ENCODE measurements at places on chromosomes 6 and 20.
A peak's percentile ranks its signal among the peaks of the same experiment; 100 is the strongest.

DNA sequence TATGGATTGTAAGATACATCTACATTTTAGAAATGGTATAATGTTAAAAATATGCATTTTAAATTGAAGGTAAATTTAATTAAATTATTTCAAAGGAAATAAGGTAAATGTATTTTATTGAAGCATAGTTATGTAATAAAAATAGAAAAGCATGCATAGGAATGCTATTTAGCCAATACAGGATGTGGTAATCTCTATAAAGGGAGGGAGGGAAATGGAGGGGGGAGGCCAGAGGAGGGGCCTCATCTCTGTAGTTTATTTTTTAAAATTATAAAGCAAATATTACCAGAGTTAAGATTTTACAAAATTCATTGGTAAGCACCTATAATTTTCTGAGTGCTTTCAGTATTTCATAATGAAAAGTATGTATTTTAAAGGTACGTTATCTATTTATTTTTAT, 27.2 kb downstream of the SLC16A10 start:
- no peak for DNase-seq

DNA sequence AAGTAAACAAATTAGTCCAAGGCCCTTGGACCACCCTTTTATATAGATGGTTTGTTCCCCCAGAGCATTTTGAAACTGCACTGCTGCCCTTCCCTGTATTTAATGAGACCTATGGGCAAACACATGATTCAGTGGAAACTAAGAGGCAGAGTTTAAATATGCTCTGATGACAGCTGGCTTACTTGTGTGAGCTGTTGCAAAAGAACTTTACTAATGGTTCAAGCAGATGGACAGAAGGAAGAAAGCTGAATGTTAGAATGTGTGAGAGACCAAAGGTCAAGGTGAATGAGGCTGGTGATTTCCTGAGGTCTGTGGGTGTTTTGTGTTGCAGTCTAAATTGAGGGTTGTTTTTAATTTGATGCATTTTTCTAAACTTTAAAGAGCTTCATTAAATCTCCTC, 123.0 kb upstream of the CEP162 start:
- no peak for DNase-seq

- DNase-seq = no peak
Measured at GRCh38 chr20:50759678-50760077, 28.3 kb downstream of the PARD6B start.

DNA sequence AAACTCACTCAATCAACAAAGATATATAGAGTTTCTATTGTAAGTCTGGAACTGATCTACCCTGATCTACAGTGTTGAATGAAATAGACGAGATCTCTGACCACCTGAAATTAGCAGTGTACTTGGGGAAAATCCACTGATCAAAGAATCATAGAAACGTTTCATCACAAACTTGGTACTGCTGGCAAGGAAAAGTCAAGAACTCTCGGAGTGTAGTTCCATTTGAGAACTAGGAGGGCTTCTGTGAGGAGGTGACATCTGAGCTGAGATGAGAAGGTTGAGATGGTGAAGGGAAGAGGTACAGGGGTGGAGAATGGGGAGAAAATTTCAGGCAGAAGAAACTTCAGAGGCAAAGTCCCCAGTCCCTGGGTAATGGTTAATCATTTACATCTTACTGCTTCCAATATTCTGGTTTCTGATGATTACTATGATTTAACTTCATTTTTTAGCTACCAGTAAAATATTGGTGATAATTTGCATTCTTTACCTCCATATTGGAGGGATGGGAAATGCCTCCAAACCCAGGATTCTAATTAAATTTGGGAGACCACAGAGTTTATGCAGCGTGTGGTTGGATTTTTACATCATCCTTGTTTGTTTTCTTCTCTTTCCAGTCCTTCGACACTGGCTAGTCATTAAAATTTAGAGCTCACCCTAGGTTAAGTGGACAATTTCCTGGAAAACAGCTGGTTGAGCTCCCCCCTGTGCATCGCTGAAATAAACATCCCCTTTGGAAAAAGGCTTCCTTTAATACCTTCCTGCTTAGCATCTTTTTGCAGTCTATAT, 191.9 kb downstream of the BCAS1 start:
- no peak for DNase-seq

DNA sequence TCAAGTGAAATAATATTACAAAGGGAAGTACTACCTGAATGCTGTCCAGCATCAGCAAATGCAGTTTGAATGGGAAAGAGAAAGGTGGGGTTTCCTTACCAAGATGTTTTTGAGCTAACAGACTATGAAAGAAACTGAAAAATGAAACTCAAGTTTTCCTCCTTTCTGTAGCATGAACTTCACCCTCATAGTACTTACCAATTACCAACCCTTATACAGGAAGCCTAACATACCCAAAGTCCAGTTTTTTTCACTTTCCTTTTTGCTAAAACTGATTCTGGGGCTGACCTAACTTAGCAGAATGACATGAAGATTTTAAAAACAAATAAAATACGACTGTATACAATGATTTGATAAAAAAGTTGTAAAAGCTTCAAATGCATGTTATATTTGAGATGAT, 5.2 kb downstream of the ZNFX1 start:
- no peak for DNase-seq

DNA sequence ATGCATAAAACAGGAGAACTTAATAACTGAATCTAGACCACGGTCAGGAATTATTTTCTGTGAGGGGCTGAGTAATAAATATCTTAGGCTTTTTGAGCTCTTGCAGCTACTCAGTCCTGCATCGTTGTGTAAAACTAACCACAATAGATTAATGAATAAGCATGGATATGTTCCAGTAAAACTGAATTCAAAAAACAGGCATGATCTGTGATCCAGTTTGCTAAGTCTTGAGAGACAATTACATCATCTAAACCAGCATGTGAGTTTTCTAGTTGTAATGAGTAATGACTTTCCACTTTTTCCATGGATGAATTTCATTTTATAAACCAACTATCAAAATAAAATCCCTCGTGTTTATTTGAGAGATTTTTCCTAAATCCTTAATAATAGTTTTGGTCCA, 336.8 kb downstream of the RFPL4B start:
- DNase-seq = no peak

DNA sequence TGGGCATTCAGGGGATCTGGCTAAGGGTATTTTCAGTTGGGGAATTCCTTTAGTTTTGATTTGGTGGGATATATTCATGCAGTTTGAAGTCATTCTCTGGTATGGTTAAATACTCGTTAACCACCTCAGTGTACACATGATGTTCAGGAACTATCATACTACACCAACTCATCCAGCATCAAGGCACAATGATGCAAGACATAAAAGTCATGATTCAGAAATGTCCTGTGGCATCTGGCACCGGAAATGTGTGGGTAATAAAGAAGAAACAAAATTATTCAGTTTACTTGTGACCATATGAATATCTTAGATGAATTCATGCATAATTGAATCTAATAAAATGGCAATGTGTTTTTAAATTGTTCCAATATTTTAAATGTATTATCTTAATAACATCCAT, 129.0 kb upstream of the BMP5 start:
- DNase-seq = no peak

- DNase-seq = no peak
Measured at GRCh38 chr20:62557999-62558408, 82.2 kb upstream of the GATA5 start.

- no peak for DNase-seq
Measured at GRCh38 chr6:111990214-111990613, 63.7 kb upstream of the CCN6 start.

- DNase-seq = no peak
Measured at GRCh38 chr6:16583144-16583762, 178.0 kb downstream of the ATXN1 start.

DNA sequence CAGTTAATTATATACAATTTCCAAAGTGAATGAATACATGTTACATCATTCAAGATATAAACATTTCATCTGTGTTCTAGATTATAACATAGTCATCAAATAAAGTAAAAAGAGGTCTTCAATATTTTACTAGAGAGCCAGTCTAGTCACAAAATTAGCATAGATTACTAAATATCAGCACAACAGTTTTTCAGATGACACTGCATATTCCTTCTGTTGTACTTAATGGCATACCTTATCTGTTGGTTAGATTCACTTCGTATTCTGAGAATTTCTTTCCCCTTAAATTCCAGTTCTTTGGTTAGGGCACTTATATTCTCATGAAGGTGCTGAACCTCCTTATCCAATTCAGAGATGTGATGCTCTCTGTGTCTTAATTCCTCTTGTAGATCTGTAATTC, 39.8 kb upstream of the MCM9 start:
- no peak for DNase-seq

DNA sequence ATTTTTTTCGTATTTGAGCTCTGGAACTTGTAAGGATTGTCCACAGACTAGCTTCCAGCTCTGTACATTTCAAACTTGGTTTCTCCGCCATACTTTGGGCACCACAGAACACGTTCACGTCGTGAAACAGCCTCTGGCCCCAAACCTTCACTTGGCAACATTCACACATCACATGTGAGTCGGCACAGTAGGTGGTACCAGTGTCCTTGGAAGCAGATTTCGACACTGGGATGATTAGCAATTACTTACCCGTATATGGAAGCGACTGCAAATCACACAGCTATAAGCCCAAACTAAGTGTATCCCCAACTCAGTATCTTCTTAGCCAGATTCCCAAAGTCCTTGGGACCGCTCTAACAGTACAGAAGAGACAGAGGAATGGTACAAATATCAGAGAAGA, 60.2 kb downstream of the MAFB start:
- no peak for DNase-seq

DNA sequence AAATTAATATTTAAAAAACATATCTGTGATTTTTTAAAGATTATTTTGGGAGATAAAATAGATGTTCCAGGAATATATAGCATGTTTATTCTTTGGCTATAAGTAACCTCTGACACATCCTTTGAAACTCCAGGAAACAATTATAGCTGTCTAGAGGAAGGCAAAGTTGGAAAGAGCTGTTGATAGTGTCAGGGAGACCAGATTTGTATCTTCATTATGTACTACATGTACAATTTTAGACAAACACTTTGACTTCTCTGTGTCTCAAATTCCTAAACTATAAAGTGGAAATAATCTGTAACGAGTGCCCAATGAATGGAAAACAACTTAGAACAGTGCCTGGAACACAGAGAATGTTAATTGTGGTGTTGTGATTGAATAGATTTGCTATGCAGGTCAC, 25.6 kb upstream of the ADGRG6 start:
- no peak for DNase-seq

DNA sequence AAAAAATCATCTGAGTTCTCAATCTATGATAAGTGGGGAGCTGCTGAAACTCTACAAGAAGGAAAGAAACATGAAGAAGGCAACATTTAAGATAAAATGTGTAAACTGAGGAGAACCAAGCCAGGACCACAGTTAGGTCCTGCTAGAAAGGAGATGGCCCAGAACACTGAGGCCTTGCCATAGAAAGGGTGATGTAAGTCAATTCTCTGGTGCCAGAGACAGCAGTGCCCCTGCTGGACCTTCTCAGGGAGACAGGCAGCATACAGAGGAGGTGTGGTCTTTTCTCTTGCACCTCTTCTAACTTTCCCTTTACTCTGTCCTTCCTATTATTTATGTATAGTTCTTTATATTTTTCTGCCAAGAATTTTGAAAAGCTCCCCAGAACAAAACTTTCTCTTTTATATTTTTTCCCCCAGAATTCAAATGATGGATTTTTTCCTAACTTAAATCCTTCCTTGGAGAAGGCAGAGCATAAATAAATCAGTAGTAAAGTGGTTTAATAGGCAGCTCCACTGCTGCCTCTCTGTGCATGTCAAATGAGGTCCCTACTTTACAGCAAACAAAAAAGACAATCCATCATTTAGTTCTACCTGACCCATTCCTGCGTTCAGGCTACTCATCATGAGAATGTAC, 9.0 kb downstream of the UQCC2 start:
- DNase-seq = no peak

DNA sequence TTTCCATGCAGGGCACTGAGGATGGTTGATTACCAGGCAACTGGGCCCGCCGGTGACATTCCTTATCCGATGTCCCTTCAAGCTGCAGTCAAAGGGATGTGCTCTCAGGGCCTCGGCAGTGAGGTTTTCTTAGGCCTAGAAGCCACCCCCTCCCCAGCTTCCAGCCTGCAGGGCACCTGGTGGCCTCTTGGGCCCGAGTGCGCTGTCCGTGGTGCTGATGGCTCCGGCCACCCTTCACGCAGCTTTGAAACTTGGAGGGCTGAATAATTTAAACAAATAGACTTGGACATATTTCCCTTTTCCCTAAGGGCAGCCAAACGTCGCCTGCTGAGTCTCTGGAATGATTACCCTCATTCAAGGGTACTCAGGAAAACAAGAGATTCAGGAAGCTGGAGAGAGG, 8.9 kb upstream of the MLN start:
- DNase-seq = peak; percentile 12

- DNase-seq = peak; percentile 19
Measured at GRCh38 chr6:129936329-129937165, 75.4 kb upstream of the TMEM244 start.

DNA sequence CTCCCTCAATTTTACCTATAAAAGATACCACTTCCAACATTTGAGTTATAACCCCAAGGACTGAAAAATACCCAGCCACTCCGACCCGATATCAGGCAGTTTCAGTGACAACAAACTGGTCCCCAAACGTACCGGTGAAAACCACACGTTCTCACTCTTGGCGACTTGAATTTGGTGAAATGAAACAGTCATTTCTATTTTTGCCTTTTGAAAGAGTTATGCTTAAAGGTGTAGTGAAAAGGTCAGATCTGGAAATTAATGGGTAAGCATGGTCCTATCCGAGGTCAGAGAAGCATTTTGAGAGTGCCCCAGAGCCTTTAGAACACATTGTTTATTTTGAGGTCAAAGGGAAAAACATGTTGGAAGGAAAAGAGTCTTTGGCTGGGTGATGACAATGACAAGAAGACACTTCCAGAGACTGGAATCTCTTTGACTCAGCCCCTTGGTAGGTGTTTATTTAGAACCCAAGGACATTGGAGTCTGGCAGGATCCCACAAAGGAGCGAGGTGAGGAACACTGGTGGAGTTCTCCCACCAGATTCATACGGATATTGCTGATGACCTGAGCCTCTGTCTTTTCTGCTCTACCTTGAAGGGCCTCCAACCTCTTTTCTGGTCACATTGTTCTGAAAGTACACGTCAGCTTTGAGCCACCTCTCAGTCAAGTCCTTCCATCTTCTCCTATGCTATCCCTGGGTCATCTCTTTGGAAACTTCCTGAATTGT, 235.0 kb downstream of the GMPR start:
- DNase-seq = no peak

DNA sequence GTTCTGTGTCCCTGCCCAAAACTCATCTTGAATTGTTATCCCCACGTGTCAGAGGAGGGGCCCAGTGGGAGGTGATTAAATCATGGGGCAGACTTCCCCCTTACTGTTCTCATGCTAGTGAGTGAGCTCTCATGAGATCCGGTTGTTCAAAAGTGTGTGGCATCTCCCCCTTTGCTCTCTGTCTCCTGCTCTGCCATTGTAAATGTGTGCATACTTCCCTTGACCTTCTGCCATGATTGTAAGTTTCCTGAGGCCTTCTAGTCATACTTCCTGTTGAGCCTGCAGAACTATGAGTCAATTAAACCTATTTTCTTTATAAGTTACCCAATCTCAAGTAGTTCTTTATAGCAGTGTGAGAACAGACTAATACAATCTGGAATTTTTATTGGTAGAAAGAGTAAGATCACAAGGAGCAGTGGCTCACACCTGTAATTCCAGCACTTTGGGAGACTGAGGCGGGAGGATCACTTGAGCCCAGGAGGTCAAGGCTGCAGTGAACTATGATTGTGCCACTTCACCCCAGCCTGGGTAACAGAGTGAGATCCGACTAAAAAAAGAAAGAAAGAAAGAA, 47.1 kb upstream of the SLC22A16 start:
- no peak for DNase-seq

GRCh38 chr6:15735567-15736265, 72.9 kb upstream of the DTNBP1 start:
- DNase-seq = no peak
